ENCODE measurements at places on chromosomes 4 and X.

GRCh38 chrX:68249903-68250302 is 183.4 kb downstream of the OPHN1 start:
- no peak for DNase-seq

DNA sequence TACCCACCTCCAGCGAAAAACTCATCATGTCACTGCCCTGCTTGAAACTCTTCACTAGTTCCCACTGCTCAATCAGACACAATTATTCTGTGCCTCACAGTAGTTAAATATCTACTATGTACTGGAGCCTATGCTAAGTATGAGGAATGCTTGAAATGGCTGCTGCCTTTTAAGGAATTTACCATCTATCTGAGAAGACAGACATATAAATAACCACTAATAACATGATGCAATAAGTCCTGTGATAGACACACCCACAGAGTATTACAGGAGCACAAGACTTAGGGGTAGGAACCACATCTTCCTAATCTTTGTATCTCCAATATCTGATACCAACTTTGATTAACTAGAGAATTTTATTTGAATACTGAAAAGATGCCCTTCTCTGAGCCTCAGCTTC is 21.1 kb downstream of the SLC25A53 start:
- DNase-seq: no peak

DNA sequence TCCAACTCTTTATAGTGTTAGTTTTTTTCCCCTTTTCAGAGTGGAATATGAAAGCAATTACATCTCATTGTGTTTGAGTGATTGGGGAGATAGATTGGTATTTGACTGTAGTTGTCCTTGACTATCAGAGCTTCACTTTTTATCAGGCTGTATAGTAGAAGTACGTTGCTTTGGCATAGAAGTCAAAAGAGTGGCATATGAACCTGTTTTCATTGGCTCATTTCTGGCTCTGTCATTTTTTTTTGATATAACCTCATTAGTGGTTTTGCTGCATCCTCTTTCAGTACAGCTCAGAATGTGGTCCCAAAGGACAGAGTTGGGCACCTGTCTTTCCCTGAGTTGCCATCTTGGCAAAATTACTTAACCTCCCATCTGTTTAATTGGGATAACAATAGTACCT is 1.4 kb downstream of the TMA16 start:
- DNase-seq: no peak

DNA sequence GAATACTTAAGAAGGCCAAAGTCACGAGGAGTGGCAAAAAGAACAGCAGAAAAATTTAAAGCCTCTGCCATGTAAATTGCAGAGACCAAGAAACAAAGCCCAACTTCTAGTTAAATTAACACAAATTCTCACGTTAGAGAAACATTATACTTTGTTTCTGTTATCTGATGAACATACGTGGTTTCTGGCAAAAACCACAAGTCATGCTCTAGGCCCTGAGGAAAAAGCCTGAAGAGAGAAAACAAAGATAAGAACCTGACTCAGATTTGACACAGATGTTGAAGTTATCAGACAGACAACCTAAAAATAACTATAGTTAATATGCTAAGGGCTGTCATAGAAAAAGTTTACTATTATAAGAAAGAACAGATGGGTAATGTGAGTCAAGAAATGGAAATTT is 149.1 kb upstream of the PCDH10 start:
- DNase-seq: no peak

DNA sequence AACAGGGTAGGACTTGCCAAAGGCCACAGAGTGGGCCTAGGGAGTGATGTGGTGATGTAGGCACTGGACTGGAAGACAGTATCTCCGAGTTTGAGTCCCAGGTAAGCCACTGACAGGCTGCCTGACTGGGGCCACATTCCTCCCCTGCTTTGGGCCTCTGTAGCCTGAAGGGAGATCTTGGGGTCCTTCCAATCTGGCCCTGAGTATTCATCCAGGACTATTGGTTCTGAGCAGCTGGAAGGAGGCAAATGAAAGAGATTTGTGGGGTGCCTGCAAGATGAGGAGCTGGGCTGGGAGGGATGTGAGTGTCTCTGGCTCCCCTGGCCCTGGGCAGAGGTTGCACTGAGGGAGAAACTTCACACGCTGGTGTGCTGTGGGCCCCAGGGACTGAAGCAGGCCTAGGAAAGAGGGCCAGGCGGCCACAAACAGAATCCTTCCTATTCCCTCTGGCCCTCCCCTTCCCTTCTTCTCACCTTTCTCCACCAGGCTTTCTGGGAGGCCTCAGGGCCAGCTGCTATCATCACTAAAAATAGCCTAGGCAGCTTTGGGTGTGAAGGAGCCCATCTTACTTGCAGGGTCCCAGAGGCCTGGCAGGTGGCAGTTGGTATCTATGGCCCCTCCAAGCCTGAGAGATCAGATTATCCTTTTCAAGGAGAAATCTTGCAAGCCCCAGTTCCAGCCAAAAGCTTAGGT is 70.1 kb downstream of the PJA1 start:
- no peak for DNase-seq

GRCh38 chr4:147737623-147738022 is 5.7 kb downstream of the ARHGAP10 start:
- no peak for DNase-seq

DNA sequence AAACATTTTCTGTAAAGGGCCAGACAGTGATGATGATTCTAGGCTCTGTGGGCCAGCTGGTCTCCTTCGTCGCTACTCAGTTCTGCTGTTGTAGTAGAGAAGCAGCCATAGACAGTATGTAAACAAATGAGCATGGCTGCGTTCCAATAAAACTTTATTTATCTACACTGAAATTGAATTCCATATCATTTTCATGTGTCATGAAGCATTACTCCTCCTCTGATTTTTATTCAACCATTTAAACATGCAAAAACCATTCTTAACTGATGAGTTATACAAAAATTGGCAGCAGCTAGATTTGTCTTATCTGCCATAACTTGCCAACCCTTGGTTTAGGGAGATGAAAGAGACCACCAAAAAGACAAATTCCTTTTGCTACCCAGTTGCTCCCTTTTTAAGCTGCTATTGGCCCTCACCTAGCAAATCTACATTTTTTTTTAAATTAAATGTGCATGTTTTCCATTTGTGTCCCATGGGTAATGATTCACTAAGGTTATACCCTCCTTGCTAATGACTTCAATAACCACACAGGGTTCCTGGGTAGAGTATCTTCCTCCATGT is 309.9 kb downstream of the DHX15 start:
- no peak for DNase-seq

DNA sequence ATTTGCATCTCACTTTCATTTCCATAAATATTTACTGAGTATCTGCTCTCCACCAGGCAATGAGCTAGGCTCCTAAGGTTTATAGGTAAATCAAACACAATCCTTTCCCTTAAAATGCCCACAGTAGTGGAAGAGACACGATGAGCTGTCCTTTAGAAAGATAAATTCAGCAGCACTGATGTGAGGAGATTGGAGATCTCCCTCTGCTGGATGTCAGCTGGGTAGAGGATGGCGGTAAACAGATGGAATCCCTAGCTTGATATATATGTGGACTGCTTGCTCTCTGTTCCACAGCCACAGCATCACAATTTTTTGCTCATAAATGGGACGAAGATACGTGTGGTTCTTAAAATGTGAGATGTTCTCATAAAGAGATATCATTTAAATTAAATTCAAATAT is 216.4 kb upstream of the RASGEF1B start:
- DNase-seq: no peak

DNA sequence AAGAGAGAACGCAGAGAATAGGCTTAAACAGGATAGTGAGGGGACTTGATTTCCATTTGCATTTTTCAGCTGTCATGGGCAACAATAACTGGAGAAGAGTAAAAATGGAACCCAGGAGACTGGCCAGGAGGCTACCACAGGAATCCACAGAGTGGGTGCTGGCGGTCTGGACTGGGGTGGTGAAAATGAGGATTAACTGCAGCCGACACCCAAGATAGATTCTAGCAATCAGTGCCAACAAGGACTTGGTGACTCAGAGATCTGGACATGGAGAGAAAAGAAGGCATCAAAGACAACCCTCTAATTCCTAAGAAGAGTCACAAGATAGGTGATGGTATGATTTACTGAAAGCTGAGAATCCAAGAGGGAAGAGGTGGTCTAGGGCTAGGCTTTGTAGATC is 102.8 kb downstream of the ATP8A1 start:
- no peak for DNase-seq

DNA sequence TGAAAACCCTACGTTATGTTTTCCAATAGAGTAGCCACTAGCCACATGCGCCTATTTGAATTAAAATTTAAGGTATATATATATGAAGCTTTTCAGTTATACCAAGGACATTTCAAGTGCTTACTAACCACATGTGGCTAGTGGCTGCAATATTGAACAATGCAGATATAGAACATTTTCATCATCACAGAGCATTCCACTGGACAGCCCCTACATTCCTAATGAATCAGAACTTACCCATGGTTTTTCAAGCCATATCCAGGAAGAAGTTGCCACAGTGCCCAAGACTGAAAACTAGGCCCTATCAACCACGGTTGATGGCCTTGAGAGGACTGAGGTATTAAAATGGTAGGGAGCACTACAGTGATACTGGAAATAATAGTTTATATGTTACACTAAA is 29.7 kb downstream of the NEK1 start:
- no peak for DNase-seq

- no peak for DNase-seq
Observed at GRCh38 chrX:136806891-136807410, 26.2 kb upstream of the ARHGEF6 start.

GRCh38 chr4:176708771-176709311 is 83.9 kb downstream of the VEGFC start:
- no peak for DNase-seq

DNA sequence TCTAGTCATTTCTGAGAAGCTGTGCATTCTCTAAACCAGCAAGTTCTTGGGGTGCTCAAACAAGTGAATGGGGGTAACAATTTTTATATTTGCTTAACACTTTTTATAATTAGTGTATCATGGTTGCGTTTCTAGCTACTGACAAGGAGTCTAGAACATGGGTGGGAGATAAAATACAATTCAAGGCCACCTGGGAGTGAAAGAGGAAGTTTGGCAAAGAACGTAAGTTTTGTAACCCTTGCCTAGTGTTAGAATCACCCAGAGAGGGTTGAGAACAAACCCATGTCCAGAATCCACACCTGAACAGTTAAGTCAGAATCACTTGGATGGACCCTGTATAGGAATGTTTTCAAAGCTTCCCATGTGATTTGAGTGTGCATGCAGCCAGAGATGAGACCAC is 92.7 kb downstream of the AFF2 start:
- no peak for DNase-seq

- DNase-seq: no peak
Observed at GRCh38 chr4:169492436-169493163, 119.8 kb downstream of the NEK1 start.

GRCh38 chrX:136667446-136668168 is 19.6 kb downstream of the CD40LG start:
- no peak for DNase-seq

GRCh38 chr4:70993181-70994068 is at the start of gene DCK:
Gene DCK (plus strand): TSS chr4:70993649. CDS start chr4:70993836, 187 bp downstream.
- DNase-seq: peak; percentile 87

DNA sequence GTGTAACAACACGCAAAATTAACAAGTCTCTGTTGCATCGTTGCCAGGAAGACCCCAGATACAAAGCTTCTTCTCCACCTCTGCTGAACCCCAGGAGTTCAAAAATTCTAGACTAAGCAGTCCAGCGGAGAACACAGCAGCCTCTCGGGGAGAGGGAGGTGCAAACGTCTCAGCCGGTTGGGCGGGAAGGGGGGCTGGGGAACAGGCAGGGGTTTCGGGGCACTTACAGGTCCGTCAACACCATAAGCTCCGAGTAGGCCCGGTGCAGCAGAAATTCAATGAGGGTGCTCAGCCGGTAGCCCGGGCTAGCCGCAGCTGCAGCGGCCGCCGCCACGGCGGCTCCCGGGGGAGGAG is 394 bp downstream of the MED14 start:
- DNase-seq: no peak

DNA sequence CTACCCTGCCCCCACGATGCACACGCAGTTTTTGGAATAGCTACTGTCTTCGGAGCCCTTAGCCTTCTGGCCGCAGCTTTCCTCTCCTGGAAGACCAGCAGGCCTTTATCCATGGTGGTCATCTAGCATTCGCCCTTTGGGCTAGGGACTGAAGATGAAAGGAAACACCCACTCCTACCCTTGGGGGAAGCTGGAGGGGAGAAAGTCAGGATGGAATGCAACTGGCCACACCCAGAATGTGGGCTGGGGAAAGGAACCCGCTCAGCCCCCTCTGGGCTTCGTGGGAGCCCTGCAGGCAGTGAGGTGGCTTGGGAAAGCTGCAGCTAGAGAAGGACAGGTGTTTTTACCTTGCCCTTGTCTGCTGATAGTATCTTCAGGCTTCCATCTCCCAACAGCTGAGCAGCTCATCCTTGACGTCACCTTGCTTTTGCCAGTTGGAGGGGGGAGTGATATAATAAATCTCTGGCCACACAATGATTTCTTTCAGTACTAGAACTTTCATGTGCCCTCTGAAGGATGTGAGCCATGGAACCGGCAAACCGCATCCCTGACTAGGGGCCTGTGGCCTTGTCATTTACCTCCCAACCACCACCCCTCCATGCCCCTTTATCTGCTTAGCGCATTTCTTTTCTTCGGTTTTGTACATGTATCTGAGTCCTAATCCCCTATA is 59.0 kb downstream of the ELF4 start:
- no peak for DNase-seq

Data from CD8-positive, alpha-beta memory T cell (primary cell).